ENCODE measurements at places on chromosomes 1 and 21.

- DNase-seq = no peak
Measured at GRCh38 chr1:108117237-108117636, 82.9 kb downstream of the SLC25A24 start.

GRCh38 chr1:1353389-1354151 is 4.4 kb upstream of the DVL1 start:
- no peak for DNase-seq

DNA sequence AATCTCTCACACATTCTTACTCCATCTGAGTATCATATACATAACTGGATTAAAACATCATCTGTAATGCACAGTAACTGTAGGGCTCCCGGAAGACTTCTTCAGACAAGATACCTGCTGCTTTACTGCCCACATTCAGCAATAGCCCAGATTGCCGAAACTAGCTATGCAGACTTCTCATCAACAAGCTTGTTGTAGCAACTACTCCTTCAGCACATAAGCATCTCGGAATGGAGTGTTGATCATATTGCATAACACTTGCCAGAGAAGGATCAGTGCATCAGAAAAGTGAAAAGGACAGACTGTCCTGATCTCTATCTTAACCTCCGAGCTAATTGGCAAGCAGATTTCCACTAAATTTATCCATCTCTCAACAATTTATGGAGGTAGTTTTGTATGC is 354.6 kb upstream of the C1orf87 start:
- DNase-seq = no peak

DNA sequence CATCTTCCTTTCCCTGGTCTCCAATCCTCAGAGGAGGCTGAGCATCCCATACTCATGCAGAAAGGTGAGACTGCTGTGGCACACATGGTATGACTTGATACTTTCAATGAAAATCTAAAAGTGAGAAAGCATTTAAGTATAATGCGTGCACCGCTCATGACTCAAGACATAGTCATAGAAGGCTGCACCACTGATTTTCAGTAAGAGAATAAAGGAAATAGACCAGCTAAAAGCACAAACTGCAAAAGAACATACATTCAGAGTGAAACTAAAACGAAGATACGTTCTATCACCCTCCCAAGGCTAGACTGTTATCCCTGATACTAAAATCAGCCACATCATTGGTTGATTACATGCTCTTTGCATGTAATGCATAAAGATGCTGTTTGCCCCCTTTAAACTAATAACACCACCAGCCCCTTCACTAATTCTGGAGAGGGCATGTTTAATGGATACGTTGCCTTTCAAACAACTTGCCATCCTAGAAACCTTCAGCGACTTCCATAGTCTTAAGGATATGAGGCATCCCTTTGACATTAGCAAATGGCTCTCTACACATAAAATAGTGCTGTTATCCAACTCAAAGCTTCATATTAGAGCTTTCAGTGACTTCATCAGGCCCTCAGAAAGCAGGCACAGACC is 2.1 kb downstream of the PLD5 start:
- DNase-seq = no peak

DNA sequence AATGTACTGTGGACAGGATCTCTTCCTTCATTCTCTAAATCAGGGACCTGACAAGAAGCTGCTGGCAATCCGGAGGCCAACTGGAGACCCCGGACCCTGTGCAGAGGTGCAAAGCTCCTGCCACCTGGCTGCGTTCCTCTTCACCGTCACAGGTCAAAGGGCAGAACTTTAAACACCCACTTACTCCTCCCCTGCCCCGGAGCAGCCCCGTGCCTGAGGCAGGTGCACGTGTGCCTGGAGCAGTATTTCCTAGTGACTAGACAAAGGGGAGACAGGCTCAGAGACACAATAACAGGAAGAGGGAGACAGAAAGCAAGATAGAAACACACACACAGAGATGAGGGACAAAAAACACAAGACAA is 6.6 kb upstream of the PIGC start:
- no peak for DNase-seq
